ENCODE measurements at places on chromosomes 6 and 20.
A peak's percentile ranks its signal among the peaks of the same experiment; 100 is the strongest.

DNA sequence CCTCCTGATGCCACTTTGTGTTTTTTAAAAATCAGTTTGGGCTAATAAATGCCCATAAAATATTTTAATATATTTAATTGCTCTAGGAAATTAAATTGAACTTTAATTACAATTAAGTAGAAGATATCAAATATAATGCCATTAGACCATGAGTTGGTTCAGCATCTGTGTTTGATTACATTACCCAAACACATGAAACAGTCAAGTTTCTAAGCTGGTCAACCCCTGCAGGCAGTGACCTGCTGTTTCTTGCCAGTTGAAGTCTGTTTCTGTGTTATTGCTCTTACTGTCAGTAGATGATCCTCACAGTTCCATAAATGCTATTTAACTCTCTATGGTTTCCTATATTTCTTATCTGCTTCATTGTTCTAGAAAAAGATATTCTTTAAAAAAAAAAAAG lies 9.7 kb upstream of the TENT5A start:
- no peak for DNase-seq

GRCh38 chr6:83633149-83633548 lies 75.8 kb downstream of the SNAP91 start:
- DNase-seq = no peak

GRCh38 chr20:24441661-24442060 lies 27.8 kb upstream of the SYNDIG1 start:
- DNase-seq = no peak

- no peak for DNase-seq
Observed at GRCh38 chr20:17498641-17499040, 32.5 kb downstream of the BFSP1 start.

DNA sequence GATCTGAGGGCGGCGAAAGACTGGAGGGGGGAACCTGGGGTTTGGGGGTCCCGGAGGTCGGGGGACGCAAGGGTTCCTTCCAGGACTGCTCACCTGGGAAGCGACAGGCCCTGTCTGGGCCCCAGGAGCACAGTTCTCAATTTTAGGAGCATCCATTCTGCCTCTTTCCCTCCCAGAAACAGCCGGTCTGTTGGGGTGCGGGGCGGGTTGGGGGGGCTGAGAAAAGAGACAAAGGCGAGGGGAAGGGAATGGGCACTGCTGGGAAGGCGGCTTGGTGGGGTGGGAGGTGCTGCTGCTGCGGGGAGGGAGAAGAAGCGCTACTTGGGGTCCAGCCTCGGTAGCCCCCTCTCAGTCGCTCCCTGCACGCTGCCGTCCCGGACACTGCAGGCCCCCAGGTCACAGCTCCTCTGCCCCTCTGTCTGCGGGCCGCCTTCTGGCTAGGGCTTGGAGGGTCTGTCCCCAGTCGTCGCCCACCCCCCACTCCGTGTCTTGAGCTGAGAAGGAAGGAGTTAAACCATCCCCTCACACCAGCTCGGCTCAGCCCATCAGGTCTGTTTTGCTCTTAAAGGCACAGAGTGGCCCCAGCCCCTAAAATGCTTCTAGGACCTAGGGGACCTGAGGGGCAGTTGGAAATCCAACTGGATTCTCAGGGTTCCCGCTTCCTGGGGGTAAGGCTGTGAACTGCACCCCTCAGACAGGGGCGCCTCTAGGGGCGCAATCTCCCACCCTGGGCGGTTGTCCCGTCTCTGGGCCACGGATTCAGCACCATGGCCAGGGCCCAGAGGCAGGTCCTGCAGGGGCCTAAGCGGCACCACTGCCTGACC lies 690 bp downstream of the GDAP1L1 start:
- DNase-seq = no peak

DNA sequence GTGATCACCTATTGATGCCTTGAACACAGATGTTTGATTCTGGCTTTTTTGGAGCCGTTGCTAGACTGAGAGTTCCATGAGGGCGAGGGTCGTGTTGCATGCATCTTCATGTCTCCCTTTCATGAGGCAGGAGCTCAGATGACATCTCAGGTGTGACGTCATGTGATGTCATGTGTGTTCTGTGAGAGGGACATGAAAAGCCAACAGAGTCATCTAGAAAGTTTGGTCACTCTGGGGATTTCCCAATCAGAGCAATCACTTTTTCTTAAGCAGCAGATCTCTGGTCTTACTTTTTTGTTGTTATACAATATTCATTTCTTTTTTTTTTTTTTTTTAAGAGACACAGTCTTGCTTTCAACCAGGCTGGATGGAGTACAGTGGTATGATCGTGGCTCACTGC lies 411.8 kb downstream of the PREX1 start:
- DNase-seq = no peak

- DNase-seq = no peak
Observed at GRCh38 chr6:130009146-130009545, 9.2 kb upstream of the L3MBTL3 start.

DNA sequence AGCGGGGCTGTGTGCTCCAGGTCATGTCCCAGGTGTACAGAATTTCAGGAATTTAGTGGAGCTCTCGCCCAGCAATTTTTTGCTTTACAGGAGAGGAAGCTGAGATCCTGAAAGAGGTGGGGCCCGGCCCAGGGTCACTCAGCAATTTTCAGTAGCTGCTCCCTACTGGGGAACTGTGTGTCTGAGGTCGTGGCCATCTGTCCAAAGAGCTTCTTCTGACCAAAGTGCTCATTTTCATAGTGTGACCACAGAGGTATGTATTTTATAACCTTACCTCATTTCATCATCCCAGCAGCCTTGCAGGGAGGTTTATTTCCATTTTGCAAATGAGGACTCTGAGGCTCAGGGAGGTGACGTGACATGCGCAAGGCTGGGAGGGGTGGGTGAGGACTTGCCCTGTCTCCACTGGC lies 46.3 kb downstream of the FAM209B start:
- no peak for DNase-seq

DNA sequence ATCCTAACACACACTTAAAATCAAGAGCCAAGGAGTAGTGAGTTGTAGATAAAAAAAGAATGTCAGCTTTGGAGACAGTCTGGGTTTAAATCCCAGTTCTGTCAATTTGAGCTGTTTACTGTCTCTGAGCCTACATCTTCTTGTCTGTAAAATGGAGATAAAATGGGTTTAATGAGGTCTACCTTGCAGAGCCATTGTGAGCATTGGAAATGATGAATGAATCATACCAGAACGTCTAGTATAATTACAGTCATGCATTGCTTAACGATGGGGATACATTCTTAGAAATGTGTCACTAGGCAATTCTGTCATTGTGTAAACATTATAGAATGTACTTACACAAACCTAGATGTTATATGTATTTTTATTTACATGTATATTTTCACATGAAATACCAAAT lies 17.6 kb upstream of the SGK2 start:
- DNase-seq = no peak

- DNase-seq = no peak
Observed at GRCh38 chr20:18188434-18188833, 50.8 kb downstream of the KAT14 start.

DNA sequence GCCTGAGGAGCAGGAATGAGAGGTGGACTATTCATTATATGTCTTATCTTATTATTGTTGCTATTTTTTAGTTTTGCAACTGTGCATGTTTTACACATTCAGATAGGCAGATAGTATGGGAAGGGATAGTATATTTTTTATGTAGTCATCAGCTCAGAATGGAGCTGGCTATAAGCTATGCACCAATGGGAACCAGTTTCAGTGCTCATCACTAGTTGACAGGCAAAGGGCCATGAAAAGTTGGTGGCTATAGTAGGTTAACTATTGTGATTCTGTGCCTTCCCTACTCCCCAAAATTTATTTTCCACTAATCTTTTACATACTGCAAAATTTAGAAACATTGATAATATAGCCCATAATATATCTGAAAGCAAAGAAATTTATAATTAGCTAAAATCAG lies 5.3 kb upstream of the UBD start:
- DNase-seq = no peak

GRCh38 chr6:84801250-84801649 lies 36.9 kb upstream of the TBX18 start:
- no peak for DNase-seq

GRCh38 chr6:20334962-20335361 lies 66.7 kb upstream of the E2F3 start:
- no peak for DNase-seq

DNA sequence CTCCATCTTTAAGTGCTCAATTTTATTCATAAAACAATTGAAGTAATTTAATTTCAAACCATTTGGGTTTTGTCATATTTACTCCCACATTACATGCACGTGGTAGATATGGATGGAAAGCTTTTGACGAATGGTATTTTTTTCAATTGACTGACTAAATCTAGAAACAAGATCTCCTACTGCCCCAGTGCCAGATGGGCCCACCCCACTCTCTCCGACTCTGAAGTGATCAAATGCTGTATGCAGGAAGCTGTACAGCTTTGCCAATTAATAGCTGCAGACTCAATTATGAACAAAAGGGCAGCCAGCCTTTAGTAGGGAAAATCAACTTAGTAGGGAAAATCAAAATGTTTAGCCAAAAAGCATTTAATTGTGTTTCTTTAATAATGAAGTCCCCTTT lies 46.2 kb downstream of the PACRG start:
- peak; percentile 80 for DNase-seq
